ENCODE measurements at places on chromosomes 7 and 10.
A peak's percentile ranks its signal among the peaks of the same experiment; 100 is the strongest.

DNA sequence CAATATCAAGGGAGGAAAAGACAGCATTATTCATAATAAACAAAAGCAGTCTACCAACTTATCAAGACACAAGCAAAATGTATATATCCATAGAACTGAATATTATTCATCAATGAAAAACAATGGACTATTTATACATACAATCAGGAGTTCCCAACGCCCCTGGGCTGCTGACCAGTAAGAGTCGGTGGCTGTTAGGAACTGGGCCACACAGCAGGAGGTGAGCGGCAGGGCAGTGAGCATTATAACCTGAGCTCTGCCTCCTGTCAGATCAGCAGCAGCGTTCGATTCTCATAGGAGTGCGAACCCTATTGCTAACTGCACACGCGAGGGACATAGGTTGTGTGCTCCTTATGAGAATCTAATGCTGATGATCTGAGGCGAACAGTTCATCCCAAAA, 71.7 kb upstream of the GPR22 start:
- no peak for DNase-seq

- DNase-seq, result peak; percentile 7
Observed at GRCh38 chr7:113283861-113284260, 165.5 kb upstream of the SMIM30 start.

DNA sequence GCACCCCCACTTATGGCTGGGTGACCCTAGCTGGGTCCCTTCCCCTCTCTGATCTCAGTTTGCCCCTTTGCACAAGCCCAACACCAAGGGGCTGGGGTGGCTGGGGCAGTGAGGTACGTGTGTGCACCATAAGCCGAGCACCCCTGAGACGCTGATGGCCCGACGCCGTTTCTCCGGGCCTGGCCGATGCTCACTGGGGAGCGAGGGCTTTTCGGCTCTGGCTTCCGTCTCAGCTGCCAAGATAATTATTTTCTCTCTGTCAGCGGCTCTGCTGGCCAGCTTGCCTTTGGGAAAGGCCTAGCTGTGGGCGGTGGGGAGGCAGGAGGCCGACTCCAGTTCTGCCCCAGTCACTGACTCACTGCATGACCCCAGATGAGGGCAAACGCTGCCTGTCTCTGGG, 91.0 kb downstream of the ZMIZ1 start:
- peak; percentile 85 for DNase-seq

DNA sequence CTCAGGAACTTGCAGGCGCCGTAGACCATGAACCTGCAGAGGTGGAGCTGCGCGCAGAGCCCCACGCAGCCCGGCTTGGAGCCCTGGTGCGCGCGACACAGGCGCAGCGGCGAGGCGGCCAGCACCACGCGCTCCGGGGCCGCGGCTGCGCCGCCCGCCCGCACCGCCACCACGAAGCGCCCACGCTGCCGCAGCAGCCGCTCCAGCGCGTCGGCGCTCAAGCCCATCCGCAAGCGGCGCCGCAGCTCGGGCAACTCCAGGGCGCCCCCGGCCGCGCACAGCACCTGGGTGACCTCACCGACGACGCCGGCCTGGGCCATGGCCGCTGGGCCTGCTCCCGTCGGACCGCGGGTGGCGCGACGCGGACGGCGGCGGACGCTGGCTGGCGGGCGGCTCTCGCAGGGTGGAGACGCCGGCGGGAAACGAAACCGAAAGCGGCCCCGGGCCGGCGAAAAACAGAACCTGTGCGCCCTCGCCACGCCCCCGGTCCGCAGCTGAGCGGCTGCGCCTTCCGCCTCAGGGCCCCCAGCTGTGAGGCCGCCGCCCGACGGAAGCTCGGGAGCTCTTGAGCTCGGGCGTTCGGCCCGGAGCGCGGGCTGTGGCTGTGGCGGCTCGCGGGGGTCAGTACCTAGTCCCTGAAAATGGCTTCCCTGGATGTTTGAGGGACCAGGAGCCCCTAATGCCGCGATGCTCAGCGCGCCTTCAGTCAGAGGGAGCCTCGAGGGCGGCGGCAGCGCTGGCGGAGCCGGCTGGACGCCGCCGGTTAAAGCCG, at the start of gene PARP12:
PARP12 (minus strand) TSS at position 424 of the 772 bp plus-strand sequence; CDS start at position 320, 104 bp downstream.
- DNase-seq, result peak; percentile 71

GRCh38 chr10:102660888-102661657, 16.8 kb downstream of the TRIM8 start:
- DNase-seq, result no peak

DNA sequence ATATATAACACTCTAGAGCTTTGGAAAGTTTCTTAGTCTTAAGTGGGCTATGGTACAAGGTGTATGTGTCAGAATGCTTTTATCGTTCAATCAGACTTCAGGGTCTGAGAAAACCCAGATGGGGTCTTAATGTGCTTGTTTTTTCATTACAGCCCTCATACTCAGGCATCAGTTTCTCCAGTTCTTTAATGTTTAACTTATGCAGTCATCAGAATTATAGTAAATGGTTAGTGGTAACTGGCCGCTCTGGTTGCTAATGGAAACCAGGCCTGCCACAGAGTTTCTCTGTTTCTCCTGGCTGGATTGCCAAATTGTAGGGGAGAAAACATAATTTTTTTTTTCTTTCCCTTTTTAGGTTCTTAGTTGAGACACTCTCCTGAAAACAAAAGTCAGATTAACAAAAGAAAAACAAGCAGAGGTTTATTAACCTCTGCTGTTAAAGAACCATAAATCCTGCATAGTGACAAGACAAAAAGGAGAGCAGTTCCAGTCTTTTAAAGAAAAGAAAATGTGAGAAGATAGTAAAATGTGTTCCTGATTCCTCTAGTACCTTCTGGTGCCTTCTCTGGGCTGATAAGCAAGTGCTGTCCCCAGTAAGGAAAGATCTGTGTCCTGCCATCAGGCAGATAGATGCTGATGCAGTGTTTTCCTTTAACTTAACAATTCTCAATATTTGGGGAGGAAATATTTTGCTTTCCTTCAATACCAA, 21.5 kb upstream of the GHITM start:
- DNase-seq, result no peak

DNA sequence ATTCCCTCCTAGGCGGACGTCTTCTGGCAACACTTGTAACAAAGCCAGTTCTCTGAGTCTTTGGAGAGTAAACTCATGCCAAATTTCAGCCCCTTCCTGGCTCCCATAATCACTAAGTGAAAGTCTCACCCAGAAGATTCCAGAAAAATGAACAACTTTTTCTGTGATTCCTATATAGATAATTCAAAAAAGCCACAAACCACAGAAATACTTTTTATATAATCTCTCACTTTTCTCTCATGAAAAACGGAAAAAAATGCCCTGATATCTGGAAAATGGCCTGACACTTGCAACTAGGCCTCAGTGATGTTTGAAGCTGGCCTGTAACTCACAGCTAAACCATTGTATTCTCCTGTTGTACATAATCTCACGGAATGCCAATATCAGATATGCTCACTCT, 296.2 kb downstream of the HTR7 start:
- peak; percentile 56 for DNase-seq

DNA sequence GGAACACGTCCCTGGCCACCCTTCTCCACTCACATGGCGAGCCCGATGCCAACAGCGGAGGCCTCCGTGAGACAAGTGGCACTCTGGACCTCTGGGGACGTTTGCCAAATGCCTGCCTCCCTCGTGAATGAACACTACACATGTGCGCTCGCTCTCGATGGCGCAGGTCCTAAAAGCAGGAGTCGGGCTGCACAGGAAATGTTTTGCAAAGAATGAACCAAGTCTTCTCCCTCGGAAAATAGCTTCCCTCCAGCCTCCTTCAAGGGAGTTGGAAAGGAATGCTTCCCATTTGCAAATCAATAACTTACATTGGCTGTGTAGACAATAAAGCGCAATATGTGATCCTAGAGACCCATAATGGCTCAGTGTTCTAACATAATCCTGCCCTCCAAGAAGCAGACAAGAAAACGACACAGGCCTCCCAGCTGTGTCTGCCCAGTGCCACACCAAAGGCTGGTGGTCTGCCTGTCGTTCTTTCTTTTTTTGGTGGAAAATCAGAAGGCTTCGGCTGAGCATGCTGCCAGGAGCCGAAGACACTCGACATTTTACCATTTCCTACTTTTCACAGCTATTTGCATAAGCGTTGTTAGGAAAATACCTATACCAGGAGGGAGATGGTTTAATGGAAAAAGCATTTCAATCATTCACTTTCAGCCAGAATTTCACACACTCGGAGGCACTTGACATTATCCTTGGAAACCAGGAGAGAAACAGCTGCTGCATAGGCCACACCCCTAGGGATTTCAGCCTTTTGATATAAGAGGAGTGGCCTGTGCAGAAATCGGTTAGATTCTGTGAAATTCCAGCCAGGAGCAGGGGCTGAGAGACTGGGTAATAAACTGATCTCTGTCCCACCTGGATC, 38.4 kb downstream of the ATXN7L1 start:
- DNase-seq, result no peak

GRCh38 chr10:110820321-110820814, 51.4 kb upstream of the PDCD4 start:
- no peak for DNase-seq

DNA sequence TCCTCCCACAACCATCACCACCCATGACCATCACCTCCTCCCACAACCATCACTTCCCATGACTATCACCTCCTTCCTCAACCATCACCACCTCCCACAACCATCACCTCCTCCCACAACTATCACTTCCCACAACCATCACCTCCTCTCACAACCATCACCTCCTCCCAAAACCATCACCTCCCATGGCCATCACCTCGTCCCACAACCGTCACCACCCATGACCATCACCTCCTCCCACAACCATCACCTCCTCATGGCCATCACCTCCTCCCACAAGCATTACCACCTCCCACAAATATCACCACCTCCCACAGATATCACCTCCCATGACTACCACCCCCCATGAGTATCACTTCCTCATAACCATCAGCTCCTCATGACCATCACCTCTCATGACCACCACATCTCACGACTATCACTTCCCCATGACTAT, 52.2 kb downstream of the PDGFA start:
- no peak for DNase-seq

DNA sequence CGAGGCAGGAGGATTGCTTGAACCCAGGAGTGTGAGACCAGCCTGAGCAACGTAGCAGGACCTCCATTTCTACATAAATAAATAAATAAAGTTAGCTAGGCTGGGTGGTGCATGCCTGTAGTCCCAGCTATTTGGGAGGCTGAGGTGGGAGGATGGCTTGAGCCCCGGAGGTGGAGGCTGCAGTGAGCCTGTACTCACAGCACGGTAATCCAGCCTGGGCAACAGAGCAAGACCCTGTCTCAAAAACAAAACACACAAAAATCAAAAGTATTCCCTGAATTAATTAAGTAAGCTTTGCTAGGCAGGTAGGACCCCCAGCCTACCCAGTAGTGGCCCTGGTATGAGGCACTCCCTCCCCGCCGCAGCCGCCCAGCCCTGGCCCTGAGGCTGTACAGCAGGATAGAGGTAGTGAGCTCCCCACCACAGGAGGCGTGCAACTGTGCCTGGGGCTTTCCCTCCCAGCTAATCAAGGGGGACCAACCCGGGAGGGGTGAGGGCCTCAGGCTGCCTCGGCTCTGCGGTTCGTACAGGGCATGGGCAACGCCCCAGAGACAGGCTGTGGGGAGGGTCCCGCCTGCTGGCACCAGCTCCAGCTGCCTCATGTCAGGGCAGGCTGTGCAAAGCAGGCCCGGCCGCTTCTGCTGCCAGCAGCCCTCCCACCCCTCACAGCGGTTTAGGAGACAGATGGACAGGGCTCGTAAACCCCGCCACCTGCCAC, 1.0 kb upstream of the CYP2W1 start:
- DNase-seq, result no peak

DNA sequence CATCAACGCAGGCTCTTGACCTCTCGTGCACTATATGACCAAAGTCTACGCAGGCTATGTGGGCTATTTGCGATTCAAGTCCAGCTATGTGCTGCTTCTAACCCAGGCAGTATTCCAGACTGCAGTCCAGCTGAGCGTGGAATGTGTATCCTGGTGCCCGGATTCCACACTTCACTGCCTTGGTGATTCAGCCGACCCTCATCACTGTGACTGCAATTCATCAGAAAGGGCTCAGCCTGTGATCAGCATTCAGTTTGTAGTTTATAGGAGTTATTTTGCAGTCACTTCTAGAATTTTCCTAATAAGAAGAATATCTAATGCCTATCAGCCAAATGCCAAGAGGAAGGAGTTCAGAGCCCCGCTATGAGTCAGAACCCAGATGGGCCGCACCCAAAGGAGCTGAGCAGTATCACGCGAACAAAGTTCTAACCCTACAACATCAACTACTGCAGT, 119.8 kb upstream of the LANCL2 start:
- DNase-seq, result peak; percentile 74
